ENCODE measurements at places on chromosomes 4 and X.

DNA sequence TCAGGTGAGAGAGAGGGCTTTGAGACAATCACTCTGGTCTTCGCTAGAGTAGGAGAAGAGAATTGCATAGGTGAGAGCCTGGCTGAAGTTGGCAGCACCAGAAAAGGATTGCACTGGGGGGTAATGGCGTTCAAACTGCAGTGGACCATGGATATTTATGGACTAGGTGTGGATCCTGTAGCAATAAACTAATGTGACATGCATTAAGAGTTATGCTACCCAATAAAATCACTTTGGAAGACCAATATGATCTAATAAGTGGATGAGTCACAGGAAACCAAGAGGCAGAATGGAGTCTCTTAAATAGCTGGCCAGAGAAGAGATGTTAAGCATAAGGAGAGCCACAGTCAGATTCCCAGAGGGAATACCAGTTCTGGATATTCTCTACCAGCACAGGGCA is 259.8 kb downstream of the FBXO8 start:
- no peak for DNase-seq

DNA sequence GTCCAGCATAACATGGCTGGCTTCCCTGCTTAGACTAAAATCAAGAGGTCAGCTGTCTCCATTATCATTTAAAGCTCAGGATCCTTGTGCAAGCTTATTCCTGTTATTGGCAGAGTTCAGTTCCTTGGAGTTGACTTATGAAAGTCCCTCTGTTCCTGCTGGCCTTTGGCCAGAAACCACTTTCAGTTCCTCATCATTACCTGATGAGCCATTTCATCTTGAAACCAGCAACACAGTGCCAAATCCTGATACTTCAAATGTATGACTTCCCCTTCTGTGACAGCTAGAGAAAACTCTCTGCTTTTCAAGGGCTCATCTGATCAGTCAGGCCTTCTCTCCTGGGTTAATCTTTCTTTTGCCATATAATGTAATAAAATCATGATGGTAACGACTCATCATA is 110.6 kb upstream of the FSTL5 start:
- DNase-seq = no peak

DNA sequence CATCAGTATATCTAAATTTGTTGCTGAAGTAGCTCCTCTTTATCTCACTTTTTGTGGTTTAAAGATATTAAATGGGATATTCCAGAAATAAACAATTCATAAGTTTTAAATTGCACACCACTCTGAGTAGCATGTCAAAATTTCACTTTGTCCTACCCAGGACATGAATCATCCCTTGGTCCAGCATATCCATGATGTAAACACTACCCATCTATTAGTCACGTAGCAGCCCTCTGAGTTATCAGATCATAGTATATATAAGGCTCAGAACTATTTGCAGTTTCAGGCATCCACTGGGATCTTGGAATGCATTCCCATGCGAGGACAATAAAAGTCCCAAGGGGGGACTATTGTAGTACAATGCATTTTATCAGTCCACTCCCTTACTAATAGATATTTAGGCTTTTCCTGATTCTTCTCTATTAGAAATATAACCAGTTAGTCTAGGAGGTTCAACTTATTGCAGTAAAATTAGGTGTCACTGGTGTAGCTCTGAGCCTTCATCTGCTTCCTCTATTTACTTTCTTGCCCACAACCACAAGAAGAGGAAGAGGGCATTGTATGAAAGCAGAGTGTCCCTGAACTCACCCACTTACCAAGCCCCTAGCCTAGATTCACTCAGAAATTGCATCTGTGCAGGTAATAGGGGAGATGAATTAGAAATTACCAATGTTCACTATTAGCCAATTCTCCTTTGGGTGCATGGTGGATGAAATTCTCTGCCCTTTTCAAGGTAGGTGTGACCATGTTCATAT is 409.8 kb upstream of the GALNT7 start:
- peak; percentile 31 for DNase-seq

GRCh38 chr4:8344377-8344776 is 74.8 kb downstream of the HTRA3 start:
- DNase-seq = no peak

DNA sequence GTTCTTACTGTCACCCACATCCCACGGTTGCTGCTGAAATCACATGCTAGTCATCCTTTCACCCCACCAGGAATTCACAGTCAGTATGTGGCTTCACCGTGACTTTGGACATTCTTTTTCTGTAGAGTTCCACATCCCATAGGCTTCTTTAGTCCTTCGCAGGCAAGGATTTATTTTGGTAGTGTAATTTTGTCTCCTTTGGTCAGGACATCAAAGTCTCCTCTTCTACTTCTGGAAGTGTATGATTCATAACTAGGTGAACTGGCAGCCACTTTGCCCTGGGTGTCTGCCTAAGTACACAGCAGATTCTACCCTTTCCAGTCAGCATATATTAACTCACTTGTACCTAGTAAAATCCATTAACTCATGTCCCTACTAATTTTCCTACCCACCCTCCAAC is 38.3 kb upstream of the MMAA start:
- no peak for DNase-seq

DNA sequence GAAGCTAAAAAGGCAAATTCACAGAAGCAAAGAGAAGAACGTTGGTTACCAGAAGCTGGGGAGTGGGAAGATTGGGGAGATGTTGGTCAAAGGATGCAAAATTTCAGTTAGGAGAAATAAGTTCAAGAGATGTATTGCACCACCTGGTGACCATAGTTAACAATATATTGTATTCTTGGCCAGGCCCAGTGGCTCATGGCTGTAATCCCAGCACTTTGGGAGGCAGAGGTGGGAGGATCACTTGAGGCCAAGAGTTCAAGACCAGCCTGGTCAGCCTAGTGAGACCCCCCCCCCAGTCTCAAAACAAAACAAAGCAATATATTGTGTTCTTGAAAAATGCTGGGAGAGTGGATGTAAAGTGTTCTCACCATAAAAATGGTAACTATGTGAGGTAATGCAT is 67.9 kb downstream of the TAB3 start:
- DNase-seq = no peak

- no peak for DNase-seq
Measured at GRCh38 chr4:106336618-106337017, 20.3 kb downstream of the AIMP1 start.

DNA sequence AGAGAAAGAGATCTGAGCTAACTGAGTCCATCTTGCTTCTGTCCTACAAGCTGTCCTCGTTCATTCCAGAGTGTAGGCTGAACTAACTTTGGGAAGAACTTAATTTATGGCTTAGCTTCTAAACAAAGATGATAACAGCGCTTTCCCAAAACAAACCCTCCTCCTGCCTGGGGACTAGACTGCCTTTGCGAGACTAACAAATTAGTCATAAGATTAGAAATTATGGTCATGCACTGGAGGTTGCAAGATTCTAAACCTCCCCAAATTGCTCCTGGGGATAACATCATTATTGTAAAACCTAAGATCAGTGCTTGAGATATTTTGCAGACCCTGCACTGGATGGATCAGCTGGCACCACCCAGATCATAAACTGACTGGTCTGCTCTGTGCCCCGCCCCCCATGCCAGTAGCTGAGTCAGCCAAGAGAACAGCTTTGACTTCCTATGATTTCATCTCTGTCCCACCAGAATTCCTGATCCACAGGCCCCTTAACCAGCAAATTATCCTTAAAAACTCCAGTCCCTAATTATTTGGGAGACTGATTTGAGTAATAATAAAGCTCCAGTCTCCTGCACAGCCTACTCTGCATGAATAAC is 883.3 kb downstream of the TRIML1 start:
- peak; percentile 5 for DNase-seq
